ENCODE measurements at places on chromosomes 11 and 22.

DNA sequence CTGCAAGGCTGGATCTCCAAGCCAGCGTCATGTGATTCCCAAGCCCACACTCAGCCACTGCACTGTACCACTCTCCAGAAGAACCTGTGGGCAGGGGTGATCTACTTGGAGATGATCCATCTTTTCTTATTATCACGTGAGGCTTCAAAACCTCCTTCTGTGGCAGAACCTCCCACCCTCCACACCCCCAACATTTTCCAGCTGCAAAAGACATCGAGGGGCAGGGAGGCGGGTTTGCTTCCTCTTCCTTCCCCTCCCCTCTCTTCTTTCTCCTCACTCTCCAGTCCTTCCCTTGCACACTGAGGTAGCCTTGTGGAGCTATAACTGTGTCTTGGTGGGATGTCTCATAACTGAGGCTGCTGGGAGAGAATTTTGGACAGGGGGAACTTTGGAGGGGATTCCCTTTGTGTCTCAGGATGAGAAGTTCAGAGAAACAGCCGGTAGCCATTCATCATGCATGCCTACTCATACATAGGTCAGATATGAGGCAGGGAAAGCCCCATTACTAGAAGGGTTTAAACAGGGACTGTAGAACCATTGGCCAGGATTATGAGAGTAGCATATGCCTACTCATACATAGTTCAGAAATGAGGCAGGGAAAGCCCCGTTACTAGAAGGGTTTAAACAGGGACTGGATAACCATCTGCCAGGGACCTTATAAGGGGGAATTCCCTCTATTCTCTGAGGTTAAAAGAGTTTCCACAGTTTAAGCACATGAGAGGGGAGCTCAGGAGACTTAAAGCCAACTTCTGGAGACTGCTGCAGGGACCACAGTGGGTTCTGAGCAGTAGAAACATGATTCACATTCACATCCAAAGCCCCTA lies 420.7 kb upstream of the CADM1 start:
- DNase-seq, result no peak

- no peak for DNase-seq
Observed at GRCh38 chr11:112583261-112583893, 322.7 kb upstream of the PLET1 start.

- no peak for DNase-seq
Observed at GRCh38 chr11:120594746-120595145, 83.2 kb downstream of the GRIK4 start.

DNA sequence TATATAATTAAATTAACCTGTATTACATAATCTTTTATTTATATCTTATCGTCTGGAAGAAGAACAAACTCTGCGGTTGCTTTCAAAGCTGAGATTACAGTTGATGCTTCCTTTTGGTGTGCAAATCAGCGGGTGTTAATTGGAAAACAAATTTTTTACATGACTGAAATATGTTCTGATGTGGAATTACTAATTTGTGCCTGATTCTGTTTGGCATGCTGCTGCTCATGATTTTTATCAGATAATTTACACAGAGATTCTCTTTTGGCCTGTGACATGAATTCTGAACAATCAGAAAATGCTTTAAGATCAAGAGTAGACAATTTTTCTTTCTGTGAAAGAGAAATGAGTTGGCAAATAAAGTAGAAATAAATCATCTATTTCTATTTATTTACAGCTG lies 510.8 kb downstream of the NELL1 start:
- no peak for DNase-seq

GRCh38 chr11:1892558-1892957 lies 863 bp upstream of the PRR33 start:
- DNase-seq, result no peak

DNA sequence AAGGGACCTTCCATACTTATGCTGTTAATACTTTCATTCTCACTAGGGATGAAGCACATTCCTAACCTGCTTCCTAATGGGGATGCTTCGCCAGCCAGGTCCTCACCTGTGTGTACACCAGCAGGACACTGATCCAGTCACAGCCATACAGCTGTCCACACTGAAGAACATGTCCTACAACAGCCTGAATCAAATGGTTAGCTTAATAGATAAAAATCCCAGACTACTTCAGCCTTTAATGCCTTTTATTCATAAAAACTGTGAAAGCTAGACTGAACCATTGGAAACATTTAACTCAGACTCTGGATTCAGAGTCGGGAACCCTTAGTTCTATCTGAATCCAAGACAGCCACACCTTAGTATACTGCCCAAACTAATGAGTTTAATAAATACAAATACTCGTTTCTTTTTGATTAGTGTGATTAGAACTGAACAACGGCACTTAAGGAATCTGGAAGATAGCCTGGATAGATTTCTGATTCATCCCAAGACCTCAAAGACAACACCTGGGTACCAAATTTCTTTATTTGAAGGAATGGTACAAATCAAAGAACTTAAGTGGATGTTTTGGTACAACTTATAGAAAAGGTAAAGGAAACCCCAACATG lies 3.3 kb downstream of the FTH1 start:
- no peak for DNase-seq

- peak; percentile 72 for DNase-seq
Observed at GRCh38 chr22:23675502-23676415, 15.1 kb upstream of the RGL4 start.

- no peak for DNase-seq
Observed at GRCh38 chr11:74641905-74642304, 49.5 kb downstream of the POLD3 start.

GRCh38 chr22:49294656-49295464 lies 532.8 kb downstream of the BRD1 start:
- peak; percentile 32 for DNase-seq

- DNase-seq, result no peak
Observed at GRCh38 chr11:112013497-112014164, 11.6 kb upstream of the DLAT start.

DNA sequence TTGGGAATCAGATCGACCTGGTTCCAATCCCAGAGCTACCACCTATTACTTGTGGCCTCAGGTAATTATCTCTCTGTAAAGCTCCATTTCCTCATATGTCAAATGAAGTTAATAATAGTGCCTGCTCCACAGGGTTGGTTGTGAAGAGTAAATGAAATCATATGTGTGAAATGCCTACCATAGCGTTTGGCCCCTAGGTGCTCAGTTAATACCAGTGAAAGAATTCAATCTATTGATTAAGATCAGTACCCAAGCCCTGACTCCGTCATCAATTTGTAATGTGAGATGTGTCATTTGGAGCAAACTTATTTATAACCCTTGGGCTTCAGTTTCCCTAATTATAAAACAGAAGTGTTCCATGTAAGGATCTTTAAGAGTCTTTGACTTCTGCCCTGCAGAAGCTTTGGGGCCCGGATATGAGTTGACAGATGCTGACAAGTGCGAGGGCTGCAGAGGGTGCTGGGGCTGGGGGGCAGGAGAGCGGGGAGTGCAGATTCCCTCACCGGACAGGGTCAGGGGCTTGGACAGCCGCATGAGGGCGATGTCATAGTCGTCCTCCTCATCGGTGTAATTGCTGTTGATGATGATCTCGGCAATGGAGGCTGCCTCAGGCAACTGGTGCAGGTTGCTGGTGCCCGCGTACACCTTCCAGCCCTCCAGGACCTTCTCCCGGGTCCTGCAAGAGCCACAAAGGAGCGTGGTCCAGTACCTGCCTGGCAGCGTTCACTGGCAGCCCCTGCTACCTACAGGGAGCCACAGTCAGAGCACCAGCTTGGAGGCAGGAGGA lies 20.9 kb downstream of the TMPRSS13 start:
- DNase-seq, result no peak

DNA sequence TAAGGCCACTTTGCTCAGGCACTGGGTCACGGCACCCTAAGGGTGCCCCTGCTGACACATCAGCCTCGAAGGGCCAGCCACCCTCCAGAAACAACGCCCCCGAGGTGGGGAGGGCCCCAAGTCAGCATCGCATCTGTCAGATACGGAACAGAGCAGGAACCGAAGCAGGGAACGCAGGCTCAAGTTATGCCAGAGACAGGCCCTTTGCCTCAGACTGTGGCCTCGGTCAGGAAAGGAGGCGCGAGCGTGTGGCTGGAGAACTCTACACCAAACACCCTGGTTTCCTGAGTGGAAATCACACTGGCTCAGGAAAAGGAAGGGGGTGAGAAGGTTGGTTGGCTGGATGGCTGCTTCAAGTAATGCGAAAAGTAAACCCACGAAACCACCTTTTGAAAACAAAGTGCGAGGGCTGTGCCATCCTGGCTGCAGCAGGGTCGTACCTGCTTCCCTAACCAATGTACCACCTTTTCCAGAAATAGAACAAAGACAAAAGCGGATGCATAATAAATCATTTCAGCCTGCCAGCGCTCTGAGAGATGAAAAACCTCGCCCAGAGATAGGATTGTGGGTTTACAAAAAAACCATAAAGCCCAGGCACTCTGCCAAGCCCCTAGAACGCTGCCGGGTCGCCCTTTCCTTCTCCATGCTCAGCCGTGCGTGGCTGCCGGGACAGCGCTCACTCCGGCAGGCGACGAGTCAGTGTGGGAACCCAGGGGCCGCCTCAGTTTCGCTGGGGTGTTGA lies 38.6 kb downstream of the TRMU start:
- no peak for DNase-seq
